Stimulated activated CD4-positive, alpha-beta T cell treated with anti-CD3 and anti-CD28 coated beads, Interleukin-12 subunit alpha, Interleukin-12 subunit beta, amount 100 ng/mL, for 24 hours (primary cell): ENCODE measurements at places on chromosomes 4 and X.

GRCh38 chr4:153084224-153084979, 119.8 kb upstream of the TRIM2 start:
- DNase-seq, result no peak

- no peak for DNase-seq
Measured at GRCh38 chr4:54185044-54185780, 43.9 kb upstream of the PDGFRA start.

DNA sequence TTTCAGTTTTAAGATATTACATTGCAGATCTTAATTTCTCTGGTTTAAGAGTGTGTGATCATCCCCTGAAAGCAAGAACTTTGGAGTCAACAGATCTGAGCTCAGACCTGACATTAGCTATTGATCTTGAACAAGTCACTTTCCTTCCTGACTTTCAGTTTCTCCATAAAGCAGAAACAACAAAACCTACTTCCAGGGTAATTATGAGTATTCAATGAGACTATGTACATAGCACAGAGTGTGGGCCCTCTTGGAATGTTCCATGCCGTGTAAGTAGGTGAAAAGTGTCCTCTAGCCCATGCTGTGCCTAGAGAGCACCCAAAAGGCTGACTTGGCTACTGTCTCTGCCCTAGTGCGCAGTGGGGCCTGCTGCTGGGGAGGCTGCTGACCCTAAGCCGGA, 188.0 kb upstream of the RPL34 start:
- DNase-seq, result no peak

- DNase-seq, result no peak
Measured at GRCh38 chr4:168309781-168310180, 8.8 kb downstream of the DDX60 start.

DNA sequence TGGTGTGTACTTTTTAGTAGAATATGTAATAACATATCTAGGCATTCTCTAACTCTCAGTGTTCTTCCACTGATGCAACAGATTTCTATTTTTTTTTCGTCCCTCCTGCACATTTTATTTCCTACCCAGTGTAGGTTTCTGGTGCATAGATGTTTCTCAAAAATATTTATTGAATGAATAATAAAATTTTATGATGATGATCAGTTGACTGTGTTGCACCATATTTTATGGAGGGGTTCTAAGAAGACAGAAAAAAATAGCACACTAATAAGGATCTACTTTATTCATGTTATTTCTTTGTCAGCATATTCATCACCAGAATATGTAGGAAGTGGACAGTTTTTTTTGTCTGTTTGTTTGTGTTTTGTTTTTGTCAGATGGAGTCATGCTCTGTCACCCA, 2529.3 kb downstream of the ARAP2 start:
- no peak for DNase-seq

- DNase-seq, result no peak
Measured at GRCh38 chr4:25567253-25567652, 88.4 kb upstream of the SLC34A2 start.

GRCh38 chr4:148415500-148415899, 26.7 kb downstream of the NR3C2 start:
- no peak for DNase-seq

GRCh38 chrX:45788315-45788714, 587.6 kb upstream of the DIPK2B start:
- no peak for DNase-seq

- no peak for DNase-seq
Measured at GRCh38 chrX:148784137-148784536, 283.7 kb downstream of the AFF2 start.

DNA sequence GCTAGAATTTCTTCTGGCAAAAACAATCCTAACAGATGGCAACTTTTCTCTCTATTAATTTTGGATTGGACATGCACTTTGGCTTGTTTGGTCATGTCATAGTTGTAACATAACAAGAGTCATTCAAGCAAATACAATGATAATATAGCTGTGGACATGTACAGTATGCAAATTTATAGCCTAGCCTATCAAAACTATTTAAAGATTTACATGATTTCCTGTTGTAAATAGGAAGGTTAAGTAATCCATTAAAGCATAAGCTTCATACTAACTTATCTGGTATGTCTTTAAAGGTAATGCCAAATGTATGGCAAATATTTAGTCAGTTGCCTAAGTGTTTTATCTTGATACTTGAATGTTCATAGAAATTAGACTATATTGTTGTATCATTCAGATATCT, 45.3 kb downstream of the RPA4 start:
- DNase-seq, result no peak

GRCh38 chrX:152072236-152072635, 66.1 kb downstream of the MAGEA10 start:
- DNase-seq, result no peak

DNA sequence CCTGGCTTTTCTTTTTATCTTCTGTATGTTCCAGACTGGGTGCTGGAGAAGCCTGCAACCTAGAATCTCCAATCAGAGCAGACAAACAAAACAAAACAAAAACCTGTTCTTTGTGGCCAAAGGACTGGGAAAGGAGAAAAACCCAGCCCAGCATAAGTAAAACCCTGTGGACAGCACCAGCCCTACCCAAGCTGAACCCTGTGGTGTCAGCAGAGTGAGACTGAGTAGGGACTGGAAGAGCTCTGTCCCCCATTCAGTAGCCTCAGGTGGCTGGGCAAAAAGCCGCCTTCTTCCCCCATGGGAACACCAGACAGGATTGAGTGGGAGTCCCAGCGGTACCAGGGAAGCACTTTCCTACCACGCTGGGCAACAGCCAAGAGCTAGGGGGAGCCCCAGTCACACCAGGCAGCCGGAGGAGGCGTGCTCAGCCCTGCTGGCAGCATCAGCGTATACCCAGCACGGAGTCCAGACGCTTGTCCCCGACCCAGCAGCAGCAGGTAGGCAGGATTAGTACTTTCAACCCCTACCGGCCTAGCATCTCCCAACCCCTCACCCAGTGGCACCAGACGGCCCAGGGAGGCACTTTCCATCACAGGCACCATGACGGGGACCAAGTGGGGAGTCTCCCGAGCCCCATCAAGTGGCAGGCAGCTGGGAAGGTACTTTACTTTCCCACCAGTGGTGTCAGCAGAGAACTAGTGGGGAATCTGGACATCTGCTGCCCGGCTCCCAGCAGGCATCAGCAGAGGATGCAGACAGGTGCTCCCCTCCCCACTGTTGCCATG, 8.6 kb upstream of the JADE3 start:
- DNase-seq, result no peak

DNA sequence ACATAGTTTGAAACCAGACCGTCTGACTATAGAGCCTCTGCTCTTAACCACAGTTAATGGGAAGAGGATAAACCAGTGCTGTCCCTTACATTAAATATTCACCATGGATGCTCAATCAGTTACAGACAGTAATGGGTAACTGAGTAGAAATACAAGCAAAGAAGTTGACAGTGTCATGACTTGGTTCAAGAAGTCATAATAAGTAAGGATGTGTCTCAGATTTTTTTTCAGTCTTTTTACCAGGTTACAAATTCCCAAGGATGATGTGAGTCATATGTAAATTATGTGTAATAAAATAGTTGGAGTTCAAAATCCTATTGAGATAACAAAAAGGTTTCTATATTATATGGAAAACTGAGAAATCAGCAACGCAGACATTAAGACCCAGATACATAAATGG, 31.1 kb downstream of the ZCCHC4 start:
- no peak for DNase-seq

DNA sequence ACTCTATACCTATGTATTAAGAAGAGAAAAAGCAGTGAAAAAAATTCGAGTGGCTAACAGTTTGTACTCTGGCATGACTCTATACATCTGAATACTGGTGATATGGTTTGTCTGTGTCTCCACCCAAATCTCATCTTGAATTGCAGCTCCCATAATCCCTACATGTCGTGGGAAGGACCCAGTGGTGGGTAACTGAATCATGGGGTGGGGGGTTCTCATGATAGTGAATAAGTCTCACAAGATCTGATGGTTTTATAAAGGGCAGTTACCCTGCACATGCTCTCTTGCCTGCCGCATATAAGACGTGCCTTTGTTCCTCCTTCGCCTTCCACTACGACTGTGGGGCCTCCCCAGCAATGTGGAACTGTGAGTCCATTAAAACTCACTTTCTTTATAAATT, 70.4 kb downstream of the LRBA start:
- no peak for DNase-seq

- DNase-seq, result no peak
Measured at GRCh38 chrX:3167771-3168170, 126.5 kb downstream of the ARSF start.

GRCh38 chr4:102042871-102043802, 252.6 kb downstream of the BANK1 start:
- no peak for DNase-seq

- DNase-seq, result no peak
Measured at GRCh38 chr4:70152088-70152487, 1.9 kb upstream of the PRR27 start.

GRCh38 chr4:41573502-41574001, 35.6 kb downstream of the LIMCH1 start:
- DNase-seq, result no peak

- DNase-seq, result no peak
Measured at GRCh38 chr4:8914461-8915171, 43.0 kb upstream of the HMX1 start.

GRCh38 chrX:74804574-74804973, 120.7 kb downstream of the NEXMIF start:
- DNase-seq, result no peak

- no peak for DNase-seq
Measured at GRCh38 chr4:89023140-89023539, 33.8 kb downstream of the FAM13A start.

DNA sequence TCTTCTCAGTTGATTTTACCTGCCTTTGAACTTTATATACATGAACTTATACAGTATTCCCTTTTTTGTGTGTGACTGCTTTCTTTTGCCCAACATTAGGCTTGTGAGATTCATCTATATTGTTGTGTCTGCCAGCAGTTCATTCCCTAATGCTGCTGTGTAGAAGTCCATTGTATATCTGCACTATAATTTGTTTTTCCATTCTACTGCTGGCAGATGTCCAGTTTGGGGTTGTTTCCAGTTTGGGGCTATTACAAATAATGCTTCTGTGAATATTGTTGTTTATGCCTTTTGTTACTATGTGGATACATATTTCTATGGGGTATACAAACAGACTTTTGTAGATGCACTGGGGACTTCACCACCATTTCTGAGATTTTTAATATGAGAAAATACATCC, 268.4 kb downstream of the DCTD start:
- DNase-seq, result no peak
